ENCODE measurements at places on chromosomes 1 and 21.
A peak's percentile ranks its signal among the peaks of the same experiment; 100 is the strongest.

- DNase-seq: no peak
Measured at GRCh38 chr1:95282518-95282895, 48.5 kb downstream of the RWDD3 start.

- no peak for DNase-seq
Measured at GRCh38 chr1:227940791-227941241, 6.9 kb downstream of the WNT9A start.

- no peak for DNase-seq
Measured at GRCh38 chr1:60069691-60070090, 3.9 kb downstream of the C1orf87 start.

DNA sequence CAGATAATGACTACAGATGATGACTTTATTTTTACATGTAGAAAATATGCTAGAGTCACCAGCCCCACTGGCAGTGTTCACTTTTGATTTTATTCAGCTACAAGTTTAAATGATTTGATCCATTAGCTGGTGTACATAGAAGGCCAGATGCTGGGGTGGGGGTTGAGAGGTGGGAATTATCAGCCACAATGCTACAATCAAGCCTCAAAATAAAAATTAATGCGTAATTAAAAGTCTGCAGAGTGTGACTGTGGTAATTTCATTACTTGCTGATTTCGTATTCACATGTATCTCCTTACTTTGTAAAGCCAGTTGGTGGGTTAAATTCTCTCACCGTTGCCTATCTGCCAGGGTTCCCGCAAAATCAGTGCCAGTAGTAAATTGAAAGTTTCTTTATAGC, 109.3 kb downstream of the GALNT2 start:
- DNase-seq: no peak

DNA sequence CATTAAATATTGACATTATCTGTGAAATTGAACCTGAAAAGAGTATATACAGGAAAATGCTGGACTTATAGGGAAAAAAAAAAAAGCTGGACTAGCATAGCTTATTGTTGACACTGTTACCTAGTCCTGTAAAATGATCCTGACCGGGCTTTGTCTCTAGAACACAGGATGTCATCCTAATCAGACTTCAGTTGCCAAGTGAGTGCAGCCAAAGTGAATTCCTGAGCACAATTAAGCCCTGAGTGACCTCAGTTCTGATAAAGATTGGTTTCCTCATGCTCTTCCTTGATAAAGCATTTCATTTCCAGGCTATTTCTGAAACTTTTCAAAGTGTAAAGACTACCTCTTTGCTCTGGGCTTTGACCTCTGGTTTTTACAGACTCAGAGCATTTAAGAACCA, 19.8 kb downstream of the SELP start:
- DNase-seq: no peak

DNA sequence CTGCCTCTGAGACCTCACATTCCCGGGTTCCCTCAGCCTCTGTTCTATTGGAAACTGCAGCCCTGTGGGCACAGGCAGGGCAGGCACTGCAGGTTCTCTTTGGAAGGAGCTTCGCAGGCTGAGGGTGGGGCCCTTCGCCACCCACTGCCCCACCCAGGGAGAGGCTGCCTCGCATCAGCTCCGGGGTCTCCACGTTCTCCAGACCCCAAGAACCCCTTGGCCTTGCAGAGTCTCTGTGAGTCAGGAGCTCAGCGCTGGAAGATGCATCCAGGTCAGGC, 8.6 kb upstream of the C1orf159 start:
- no peak for DNase-seq

DNA sequence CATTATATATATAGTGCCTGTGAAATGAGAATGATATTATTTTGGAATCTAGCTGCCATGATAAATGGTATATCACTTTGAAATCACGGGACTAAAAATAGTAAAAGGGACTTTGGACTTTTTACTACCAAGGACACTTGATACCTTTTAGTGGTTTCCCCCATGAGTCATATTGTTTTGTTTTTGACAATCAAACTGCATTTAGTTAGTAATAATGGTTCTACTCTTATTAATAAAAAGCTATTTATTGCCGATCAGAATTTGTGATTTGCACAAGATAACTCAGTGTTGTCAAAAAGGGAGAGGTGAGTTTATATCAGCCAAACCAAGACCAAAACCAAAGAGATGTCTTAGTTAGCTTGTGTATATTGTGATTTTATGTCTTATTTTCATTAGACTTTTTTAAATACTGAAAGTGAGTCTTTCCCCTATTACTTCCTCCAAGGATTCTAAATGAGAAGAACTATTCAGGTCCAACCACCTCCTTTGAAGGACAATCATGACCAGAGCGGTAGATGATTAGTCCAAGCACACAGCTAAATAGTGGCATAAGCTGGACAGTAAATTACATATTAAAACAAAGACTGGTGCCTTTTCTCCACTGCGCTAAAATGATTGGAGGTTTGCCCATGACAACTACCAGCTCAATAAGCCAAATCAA, 281.7 kb upstream of the ESRRG start:
- no peak for DNase-seq

DNA sequence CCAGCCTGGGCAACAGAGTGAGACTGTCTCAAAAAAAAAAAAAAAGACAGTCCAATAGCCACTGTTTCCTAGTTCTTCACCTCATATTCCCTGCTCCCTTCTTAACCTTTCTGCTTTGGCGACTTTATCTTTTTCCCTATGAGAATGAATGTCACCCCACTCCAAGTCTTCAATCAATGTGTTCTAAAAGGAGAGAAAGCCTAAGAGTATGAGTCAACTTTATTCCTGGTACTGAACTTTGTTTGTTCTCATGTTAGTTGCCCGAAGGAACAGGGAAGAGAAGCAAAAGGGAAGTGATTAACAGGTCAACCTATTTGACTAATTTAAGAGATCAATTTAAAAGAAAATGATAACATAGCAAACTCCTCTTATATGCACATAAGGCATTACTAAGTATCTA, 39.9 kb upstream of the SLC16A1 start:
- no peak for DNase-seq

DNA sequence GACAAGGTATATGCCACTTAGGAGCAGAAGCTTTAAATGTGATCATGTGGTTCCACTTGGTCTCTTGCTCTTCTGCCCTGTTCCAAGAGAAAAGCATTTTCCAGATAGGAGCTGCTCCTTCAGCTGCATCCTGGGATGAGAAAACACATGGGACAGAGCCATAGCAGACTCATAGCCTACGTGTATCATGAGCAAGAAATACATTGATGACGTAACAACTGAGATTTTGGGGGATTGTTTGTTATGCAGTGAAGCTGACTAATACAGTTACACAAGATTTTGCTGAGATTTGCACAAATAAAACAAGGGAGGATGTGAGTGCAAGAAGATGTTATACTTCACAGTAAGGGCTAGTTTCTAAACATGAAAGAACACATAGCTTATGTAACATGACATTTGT, 36.0 kb upstream of the IRF2BP2 start:
- DNase-seq: no peak

GRCh38 chr1:30014031-30014430, 709.4 kb downstream of the MATN1 start:
- no peak for DNase-seq

DNA sequence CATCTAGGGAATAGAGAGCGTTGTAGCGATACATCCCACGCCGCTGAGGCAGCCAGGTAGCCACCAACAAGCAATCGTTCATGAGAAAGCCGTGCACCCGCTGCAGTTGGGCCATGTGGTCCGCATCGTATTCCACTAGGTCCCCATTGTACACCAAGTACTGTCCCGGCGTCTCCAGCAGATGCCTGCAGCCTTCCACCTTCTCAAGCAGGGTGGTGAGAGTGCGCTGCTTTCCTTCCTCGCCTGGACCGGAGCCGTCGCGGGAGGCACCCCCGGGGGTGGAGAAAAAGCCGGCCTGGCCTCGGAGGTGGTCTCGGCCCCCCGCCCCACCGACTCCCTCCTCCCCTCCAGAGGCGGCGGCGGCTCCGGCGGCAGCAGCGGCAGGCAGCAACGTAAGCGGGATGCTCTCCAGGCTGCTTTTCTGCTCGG, 595 bp downstream of the EXOC8 start:
- DNase-seq: no peak

GRCh38 chr1:155209312-155209721, 822 bp downstream of the MTX1 start:
- no peak for DNase-seq

- DNase-seq: no peak
Measured at GRCh38 chr1:42260376-42261070, 74.5 kb downstream of the FOXJ3 start.

DNA sequence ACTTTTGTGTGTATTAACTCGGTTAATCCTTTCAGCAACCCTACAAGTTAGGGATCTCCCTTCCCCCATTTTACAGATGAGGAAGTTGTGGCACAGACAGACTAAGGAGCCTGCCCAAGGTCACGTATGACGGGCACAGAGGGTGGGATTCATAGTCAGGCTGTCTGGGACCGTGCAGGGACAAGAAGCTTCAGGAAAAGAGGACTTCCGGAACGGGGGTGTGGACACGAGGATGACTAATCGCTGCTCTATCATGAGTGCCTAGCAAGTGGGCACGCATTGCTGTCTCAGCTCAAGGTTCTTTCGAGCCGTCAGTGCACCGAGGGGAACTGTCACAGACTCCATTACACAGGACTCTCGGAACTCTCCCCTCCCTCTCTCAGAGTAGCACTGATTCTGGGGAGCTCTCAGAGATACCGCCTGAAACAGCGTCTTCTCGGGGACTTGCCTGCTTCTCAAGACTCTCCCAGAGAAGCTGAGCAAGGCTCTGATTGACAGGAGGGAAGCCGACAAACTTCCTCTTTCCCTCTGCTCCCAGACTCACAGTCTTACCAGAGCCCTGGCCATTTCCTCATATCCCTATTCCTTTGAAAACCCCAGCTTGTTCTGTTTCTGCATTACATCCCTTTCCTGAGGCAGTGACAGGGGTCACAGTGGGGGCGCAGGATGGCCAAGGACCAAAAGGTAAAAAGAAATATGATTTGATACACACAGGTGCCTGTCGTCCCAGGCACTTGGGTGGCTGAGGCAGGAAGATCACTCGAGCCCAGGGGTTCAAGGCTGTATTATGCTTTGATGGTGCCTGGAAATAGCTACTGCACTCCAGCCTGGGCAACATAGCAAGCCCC, 14.4 kb downstream of the FHAD1 start:
- peak; percentile 10 for DNase-seq

GRCh38 chr1:32991386-32991785, 26.8 kb upstream of the RNF19B start:
- no peak for DNase-seq

- no peak for DNase-seq
Measured at GRCh38 chr1:1264868-1265272, 8.8 kb downstream of the UBE2J2 start.

DNA sequence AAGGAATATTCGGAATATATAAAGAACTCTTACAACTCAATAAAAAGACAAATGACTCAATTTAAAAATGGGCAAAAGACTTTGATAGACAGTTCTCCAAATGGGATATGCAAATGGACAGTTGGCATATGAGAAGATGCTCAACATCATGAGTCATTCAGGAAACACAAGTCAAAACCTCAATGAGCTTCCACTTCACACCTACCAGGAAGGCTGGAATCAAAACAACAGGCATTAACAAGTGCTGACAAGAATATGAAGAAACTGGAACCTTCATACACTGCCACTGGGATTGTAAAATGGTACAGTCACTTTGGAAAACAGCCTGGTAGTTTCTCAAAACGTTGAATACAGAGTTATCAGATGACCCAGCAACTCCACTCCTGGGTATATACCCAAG, 17.2 kb downstream of the PGBD5 start:
- no peak for DNase-seq

- no peak for DNase-seq
Measured at GRCh38 chr1:208170252-208170651, 73.9 kb downstream of the PLXNA2 start.

DNA sequence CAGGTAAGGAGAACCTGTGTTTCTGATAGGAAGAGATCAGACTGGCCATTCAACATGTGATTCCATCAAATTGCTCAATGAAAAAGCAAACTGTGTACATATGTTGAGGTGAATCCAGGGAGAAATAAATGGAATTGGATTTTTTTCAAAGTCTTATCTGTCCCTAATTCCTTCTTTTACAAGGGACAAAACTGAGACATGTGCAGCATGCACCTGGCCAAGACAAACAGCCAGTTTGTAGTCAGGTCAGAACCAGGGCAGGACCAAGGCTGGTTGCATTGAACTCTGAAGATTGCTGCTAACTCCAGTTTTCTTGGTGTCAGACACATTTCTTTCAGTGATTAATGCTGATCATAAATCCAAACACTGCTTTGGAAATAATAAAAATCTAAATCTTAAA, 69.6 kb upstream of the CCDC190 start:
- DNase-seq: no peak

GRCh38 chr1:236429715-236430274, 35.7 kb downstream of the EDARADD start:
- no peak for DNase-seq

GRCh38 chr21:41868062-41868710, 11.0 kb downstream of the PRDM15 start:
- DNase-seq: no peak

- DNase-seq: no peak
Measured at GRCh38 chr1:51238034-51238403, 1.9 kb downstream of the RNF11 start.

DNA sequence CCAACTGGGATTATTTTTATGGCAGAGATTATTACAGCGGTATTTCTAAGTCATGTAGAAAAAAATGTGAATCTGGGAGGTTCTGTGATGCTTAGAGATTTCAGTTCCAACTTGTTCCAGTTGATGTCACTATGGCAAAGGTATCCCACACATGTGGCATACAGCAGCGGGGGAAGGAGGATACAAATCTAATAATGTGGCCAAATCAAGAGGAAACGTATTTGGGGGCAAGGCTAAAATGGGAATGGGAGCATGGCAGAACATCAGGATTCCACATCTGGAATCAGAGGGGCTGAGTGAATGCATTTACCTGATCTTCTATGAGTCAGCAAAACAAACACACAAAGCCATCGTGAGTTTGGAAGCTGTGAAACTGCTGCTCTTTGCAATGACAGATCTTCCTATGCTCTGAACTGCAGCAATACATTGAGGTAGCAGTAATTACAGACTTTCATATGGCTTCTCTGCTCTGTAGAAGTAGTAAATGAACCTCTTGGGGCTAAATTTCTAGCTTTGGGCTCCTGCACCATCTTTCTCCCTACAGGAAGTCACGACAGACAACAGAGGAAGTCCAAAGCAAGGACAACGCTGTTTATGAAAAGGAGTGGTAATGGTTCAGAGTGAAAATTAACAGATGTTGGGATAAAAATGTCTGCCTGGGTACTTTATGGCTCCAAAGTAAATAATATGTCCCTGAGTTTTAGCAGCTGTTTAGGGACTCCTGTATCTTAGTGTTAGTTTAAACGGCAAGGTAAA, 55.5 kb downstream of the GABPA start:
- DNase-seq: no peak

DNA sequence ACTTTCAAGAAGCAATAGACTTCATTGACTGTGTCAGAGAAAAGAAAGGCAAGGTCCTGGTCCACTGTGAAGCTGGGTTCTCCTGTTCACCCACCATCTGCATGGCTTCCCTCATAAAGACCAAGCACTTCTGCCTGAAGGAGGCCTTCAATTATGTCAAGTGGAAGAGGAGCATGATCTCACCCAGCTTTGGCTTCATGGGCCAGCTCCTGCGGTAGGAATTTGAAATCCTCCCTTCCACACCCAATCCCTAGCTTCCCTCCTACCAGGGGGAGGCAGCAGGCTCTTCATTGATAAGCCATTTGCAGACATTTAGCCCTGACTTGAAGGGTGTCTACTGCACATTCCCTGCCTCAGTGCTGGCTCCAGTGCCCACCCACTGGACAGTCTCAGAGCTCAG, 84.3 kb upstream of the RHOU start:
- no peak for DNase-seq

- no peak for DNase-seq
Measured at GRCh38 chr1:216005916-216006315, 417.3 kb downstream of the USH2A start.

Data from stimulated activated CD8-positive, alpha-beta memory T cell treated with anti-CD3 and anti-CD28 coated beads, Interleukin-15, amount 100 ng/mL, for 4 hours (primary cell).